ENCODE measurements at places on chromosomes 12 and 14.

GRCh38 chr12:119615518-119616475 lies 22.2 kb downstream of the TMEM233 start:
- DNase-seq, result no peak
- H3K4me3 ChIP-seq, result no peak overlapping the region
- no peaks in the 10 kb centered on the region for H3K36me3 ChIP-seq
- no peaks in the 10 kb centered on the region for H3K27me3 ChIP-seq

- no peak overlapping the region for H3K4me3 ChIP-seq
- no peaks in the 10 kb centered on the region for H3K4me1 ChIP-seq
- H3K27ac ChIP-seq, result no peak overlapping the region
- H3K27me3 ChIP-seq, result no peaks in the 10 kb centered on the region
- no peaks in the 10 kb centered on the region for H3K36me3 ChIP-seq
Measured at GRCh38 chr12:2450553-2450952, 344.2 kb upstream of the FKBP4 start.

DNA sequence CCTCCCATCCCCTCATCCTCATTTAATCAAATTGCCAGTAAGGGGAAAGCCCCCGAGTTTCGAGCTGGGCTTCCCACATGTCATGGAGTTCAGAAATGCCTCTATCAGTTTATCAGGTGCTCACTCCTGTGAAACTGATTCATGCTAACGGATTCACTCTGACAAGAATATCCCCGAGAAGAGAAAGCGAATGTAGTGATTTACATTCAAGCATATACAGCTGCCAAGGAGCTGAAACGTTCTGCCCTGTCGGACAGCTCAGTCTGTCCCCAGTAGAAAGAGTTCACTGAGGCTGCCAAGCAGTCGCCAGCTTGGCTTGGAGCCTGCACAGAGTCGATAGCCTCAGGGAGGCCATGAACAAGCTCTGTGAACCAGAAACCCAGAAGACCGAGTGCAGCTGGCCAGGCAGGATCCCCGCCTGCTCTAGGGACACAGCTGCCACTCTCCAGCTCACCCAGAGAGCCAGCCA lies 88.4 kb downstream of the TMCC3 start:
- DNase-seq, result no peak
- H3K36me3 ChIP-seq, result no peaks in the 10 kb centered on the region
- H3K4me3 ChIP-seq, result no peak overlapping the region
- peaks cover 2% of the 10 kb centered on the region for H3K27me3 ChIP-seq

GRCh38 chr12:24854908-24855307 lies 94.0 kb downstream of the BCAT1 start:
- H3K27ac ChIP-seq, result no peak overlapping the region
- no peak overlapping the region for H3K4me3 ChIP-seq
- H3K36me3 ChIP-seq, result no peaks in the 10 kb centered on the region
- DNase-seq, result no peak
- peaks cover 4% of the 10 kb centered on the region for H3K27me3 ChIP-seq

DNA sequence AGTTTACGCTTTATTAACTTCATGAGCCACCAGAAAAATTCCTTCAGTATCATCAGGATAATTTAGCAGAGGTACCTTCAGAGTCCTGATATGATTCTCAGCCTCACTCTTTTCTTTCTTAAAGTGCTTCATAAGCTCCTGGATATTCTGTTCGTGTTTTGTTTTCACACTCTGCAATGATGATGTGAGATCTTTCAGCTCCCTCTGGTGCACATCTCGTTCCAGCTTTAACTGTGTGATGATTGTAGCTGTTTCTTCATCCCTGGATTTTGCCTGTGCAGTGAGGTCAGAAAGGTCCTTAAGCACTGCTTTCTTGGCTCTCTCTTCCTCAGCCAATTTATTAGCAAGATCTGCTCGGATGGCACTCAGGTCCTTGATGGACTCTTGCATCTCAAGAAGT lies 156.7 kb downstream of the CEP128 start:
- no peaks in the 10 kb centered on the region for H3K36me3 ChIP-seq
- no peaks in the 10 kb centered on the region for H3K4me1 ChIP-seq
- H3K27me3 ChIP-seq, result no peaks in the 10 kb centered on the region

- H3K4me1 ChIP-seq, result no peaks in the 10 kb centered on the region
- H3K27me3 ChIP-seq, result no peaks in the 10 kb centered on the region
- H3K4me3 ChIP-seq, result no peak overlapping the region
- DNase-seq, result no peak
- H3K36me3 ChIP-seq, result peaks cover 6% of the 10 kb centered on the region
Measured at GRCh38 chr14:30648471-30648870, 26.4 kb downstream of the SCFD1 start.

DNA sequence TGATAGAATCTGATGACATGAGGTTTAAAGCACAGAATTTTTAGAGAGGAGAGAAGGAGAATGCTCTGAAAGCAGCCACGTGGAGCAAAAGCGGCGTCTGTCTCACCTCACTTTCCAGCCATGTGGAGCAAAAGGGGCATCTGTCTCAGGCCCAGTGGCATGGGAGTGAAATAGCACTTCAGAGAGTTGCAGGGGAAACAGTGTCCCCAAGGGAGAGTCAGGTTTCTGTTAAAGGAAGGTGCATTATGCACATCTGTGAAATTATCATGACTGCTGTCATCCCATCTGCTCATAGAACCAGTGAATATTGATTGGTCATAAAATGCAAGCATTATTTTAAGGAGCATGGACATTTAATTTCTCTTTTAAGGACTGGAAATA lies 124.0 kb downstream of the BICD1 start:
- H3K4me3 ChIP-seq, result no peak overlapping the region
- H3K27ac ChIP-seq, result no peak overlapping the region
- no peaks in the 10 kb centered on the region for H3K27me3 ChIP-seq
- H3K36me3 ChIP-seq, result no peaks in the 10 kb centered on the region

DNA sequence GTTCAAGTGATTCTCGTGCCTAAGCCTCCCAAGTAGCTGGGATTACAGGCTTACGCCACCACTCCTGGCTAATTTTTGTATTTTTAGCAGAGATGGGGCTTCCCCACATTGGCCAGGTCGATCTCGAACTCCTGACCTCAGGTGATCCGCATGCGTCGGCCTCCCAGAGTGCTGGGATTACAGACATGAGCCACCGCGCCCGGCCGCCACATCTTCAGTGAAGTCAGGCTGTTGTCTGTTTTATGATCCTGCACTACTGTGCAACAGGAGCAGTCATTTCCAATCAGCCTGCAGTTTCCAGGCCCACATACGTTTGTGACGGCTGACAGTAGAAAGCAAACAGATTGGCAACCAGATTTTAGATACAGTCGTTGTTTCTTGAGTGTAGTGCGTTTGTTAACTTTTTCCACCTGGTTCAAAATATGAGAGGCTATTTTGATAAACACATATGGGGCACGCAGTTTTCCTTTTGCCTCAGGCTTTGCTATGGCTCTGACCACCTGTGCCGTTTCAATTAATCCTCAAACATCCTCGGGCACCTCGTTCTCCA lies 74.8 kb downstream of the LGMN start:
- DNase-seq, result no peak
- H3K27me3 ChIP-seq, result no peaks in the 10 kb centered on the region
- no peaks in the 10 kb centered on the region for H3K36me3 ChIP-seq
- H3K27ac ChIP-seq, result no peak overlapping the region

- DNase-seq, result no peak
- H3K36me3 ChIP-seq, result no peaks in the 10 kb centered on the region
- no peak overlapping the region for H3K4me3 ChIP-seq
Measured at GRCh38 chr14:68834816-68835215, 41.9 kb upstream of the ZFP36L1 start.

GRCh38 chr12:116881325-116881876 lies at the start of gene HRK:
HRK (minus strand) TSS chr12:116881441; CDS start chr12:116881307, 134 bp downstream.
- H3K36me3 ChIP-seq, result no peaks in the 10 kb centered on the region
- DNase-seq, result no peak
- no peak within 1 kb of the TSS for H3K27ac ChIP-seq
- H3K4me3 ChIP-seq, result peak within 1 kb of the TSS; percentile 59
- H3K27me3 ChIP-seq, result peaks cover 30% of the 10 kb centered on the region

DNA sequence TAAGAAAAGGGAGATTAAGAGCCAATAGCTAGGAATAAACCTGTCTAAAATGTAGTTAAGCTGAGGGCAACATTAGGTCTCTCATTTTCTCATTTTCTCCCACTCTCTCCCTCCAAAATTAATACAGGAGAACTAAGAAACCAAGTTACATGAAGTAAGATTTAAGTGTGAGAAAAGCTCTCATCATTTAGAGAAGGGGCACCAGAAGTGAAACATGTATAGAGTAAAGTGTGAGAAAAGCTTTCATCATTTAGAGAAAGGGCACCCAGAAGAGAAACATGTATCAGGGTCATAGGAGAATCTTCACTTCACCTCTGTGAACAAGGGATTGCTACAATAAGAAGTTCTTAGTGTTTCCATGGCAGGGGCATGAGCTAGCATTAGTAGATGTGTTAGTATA lies 132.4 kb upstream of the CNTN1 start:
- no peak overlapping the region for H3K4me3 ChIP-seq
- no peak overlapping the region for H3K27ac ChIP-seq
- no peaks in the 10 kb centered on the region for H3K27me3 ChIP-seq
- no peaks in the 10 kb centered on the region for H3K4me1 ChIP-seq

DNA sequence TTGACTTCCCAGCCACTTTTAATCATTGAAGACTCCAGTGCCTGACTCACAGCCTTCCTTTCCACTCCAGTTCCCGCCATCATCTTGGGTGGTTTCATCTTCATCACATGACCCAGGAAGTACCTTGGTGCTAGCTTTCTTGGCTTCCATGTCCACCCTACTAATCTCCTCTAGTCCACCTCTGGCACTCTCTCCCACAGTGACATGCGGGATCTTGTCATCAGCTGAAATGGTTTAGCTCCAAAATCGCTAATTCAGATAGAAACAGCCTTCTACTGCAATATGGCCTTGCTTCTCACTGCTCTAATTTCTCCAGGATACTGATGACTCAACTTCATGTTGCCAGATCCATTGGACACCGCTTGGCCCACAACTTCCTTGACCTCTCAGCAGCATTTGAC lies 24.5 kb downstream of the WDR20 start:
- H3K4me3 ChIP-seq, result no peak overlapping the region
- no peak overlapping the region for H3K27ac ChIP-seq
- H3K27me3 ChIP-seq, result no peaks in the 10 kb centered on the region
- H3K36me3 ChIP-seq, result no peaks in the 10 kb centered on the region

GRCh38 chr12:30100741-30101140 lies 317.0 kb upstream of the TMTC1 start:
- no peak overlapping the region for H3K27ac ChIP-seq
- no peak for DNase-seq
- H3K27me3 ChIP-seq, result no peaks in the 10 kb centered on the region
- no peaks in the 10 kb centered on the region for H3K4me1 ChIP-seq
- no peak overlapping the region for H3K4me3 ChIP-seq

GRCh38 chr12:31524791-31525495 lies 66.0 kb downstream of the DENND5B start:
- no peak overlapping the region for H3K27ac ChIP-seq
- no peak overlapping the region for H3K4me3 ChIP-seq
- peaks cover 14% of the 10 kb centered on the region for H3K4me1 ChIP-seq
- H3K27me3 ChIP-seq, result no peaks in the 10 kb centered on the region
- DNase-seq, result peak; percentile 93
- no peaks in the 10 kb centered on the region for H3K36me3 ChIP-seq

- no peak overlapping the region for H3K4me3 ChIP-seq
- H3K27me3 ChIP-seq, result no peaks in the 10 kb centered on the region
- H3K27ac ChIP-seq, result no peak overlapping the region
- DNase-seq, result no peak
- no peaks in the 10 kb centered on the region for H3K4me1 ChIP-seq
Measured at GRCh38 chr12:112514456-112514855, 95.7 kb downstream of the PTPN11 start.

GRCh38 chr14:29444216-29444615 lies 483.4 kb downstream of the PRKD1 start:
- no peak overlapping the region for H3K4me3 ChIP-seq
- DNase-seq, result no peak
- no peaks in the 10 kb centered on the region for H3K4me1 ChIP-seq
- H3K27ac ChIP-seq, result no peak overlapping the region
- H3K36me3 ChIP-seq, result no peaks in the 10 kb centered on the region

DNA sequence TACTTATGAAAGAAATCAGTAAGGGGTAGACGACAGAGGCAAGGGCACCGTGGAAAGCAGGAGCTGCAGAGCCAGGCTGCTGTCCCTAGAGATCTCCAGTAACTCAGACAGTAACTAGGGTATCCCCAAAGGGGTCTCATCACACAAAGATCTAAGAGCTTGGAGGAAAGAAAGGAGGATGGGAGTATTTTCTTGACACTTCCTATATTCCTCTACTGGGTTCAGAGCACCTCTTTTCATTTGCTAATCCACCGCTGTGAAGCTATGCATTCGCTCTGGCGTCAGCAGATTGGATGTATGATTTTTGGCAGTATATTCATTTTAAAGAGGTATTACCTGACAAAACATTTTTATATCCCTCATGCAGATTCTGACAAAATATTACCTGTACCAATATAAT lies 12.6 kb downstream of the USP44 start:
- H3K27me3 ChIP-seq, result no peaks in the 10 kb centered on the region
- DNase-seq, result no peak
- no peak overlapping the region for H3K4me3 ChIP-seq
- no peaks in the 10 kb centered on the region for H3K36me3 ChIP-seq
- H3K4me1 ChIP-seq, result peaks cover 4% of the 10 kb centered on the region

GRCh38 chr12:78863482-78864402 lies 832 bp upstream of the SYT1 start:
- H3K36me3 ChIP-seq, result no peaks in the 10 kb centered on the region
- DNase-seq, result no peak
- H3K4me1 ChIP-seq, result peaks cover 5% of the 10 kb centered on the region
- peak overlapping the region; percentile 39 for H3K27ac ChIP-seq
- peak overlapping the region; percentile 92 for H3K4me3 ChIP-seq
- H3K27me3 ChIP-seq, result peaks cover 5% of the 10 kb centered on the region

- no peaks in the 10 kb centered on the region for H3K27me3 ChIP-seq
- H3K36me3 ChIP-seq, result no peaks in the 10 kb centered on the region
- DNase-seq, result no peak
Measured at GRCh38 chr12:113325916-113326315, 9.0 kb downstream of the SLC8B1 start.

DNA sequence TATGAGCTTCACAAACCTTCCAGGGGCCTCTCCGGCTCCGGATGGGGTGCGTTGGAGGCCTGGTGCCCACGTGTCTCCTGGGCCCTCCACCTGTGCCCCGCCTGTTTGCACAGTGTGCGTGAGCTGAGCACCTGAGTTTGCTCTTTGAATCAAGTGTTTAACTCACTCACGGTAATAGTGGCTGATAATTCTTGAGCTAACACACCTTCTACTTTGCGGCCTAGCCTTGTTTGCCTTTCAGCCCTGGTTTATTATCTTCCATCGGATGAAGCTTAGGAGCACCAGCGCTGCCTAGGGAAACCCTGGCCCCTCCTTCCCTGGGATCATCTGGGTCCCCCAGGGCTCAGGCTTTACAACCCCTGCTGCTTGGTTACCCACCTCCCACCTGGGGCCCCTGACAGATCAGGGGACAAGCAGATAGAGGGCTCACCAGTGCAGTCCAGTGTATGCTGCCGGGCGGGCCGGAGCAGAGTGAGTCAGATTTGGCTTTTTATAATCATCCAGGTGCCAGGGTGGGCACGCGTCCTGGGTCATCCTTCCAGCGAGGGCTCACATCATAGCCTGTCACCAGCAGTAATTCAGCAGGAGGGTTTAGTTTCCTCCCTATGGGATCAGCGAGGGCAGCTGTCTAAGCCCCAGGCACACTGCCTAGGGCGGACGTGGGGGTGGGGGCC lies 62.8 kb upstream of the RFLNA start:
- no peak overlapping the region for H3K27ac ChIP-seq
- no peaks in the 10 kb centered on the region for H3K27me3 ChIP-seq
